ENCODE measurements at places on chromosomes 13 and 19. TPM values are rescaled to one million over a fixed set of nuclear protein-coding genes. Genes with fewer than 3 reads are reported as not detected.
A peak's percentile ranks its signal among the peaks of the same experiment; 100 is the strongest.

- DNase-seq = no peak
Observed at GRCh38 chr19:54186934-54187381, 2.4 kb downstream of the MBOAT7 start.

DNA sequence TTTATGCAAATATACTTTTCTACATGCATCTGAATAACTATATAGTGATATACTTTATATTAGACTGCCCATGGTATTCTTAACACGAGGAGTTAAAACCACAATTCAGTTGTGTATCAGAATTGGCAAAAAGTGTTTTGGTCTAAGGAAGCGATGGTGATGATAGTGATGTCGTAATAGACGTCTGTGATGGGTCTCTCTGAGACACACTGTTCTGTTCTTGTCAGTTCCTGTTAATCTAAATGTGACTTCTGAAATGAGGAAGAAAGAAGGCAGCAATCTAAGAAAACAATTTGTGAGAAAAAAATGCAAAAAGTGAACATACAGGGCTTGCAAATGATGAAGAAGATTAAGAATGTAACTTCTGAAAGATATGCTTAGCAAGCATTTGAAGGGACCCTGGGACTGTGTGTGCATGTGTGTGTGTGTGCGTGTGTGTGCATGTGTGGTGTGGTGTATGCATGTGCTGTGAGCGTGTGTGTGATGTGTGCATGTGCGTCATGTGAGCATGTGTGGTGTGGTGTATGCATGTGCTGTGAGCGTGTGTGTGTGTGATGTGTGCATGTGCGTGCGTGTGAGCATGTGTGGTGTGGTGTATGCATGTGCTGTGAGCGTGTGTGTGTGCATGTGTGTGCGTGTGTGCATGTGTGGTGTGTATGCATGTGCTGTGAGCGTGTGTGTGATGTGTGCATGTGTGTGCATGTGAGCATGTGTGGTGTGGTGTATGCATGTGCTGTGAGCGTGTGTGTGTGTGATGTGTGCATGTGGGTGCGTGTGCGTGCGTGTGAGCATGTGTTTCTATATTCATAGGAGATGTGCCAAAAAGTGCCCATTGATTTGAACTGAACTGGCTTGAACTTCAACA, 131.8 kb downstream of the IRS2 start:
- no peak for DNase-seq

DNA sequence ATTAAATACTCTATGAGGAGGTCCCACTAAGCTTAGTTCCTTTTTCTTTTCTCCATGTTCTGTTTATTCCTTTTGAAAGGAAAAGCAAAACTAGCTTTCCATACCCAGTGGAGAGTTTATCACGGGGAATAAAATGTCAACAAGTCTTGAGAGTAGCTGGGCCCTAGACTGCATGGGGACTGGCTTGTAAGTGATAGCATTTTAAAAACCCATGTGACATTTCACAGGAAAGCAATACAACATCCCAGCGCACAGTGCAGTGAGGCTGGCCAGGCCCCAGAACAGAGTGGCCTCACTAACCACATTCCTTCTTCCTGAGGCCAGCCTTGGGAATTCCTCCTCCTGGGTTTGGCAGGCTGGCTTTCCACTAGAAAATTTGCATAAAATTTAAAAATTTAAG, 149.8 kb downstream of the DLEU7 start:
- no peak for DNase-seq

- DNase-seq = no peak
Observed at GRCh38 chr13:79401259-79402070, 4.6 kb downstream of the RBM26 start.

THSD8 gene
- 42.4 TPM for total RNA-seq

- no peak for DNase-seq
Observed at GRCh38 chr19:57363688-57364181, 384 bp downstream of the TRAPPC2B start.

- no peak for DNase-seq
Observed at GRCh38 chr19:10963865-10964264, 3.0 kb downstream of the SMARCA4 start.

ZNF616 gene
- total RNA-seq = 10.5 TPM

DNA sequence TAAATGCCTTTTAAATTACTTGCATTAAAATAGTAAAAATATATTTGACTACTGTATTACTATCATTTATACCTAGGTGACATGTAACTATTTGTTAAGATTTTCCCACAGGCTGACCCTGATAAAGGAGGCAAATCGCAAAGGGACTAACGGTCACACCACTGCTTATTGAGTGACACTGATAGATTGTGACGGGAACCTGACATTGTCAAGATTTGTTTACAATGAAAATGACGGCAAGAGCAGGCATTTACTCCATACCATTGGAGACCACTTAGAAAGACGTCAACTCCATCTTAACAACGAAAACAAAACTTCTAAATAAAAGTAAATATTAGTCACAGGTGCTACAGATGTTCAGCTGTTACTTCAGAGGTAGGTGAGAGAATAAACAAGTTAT, 289.0 kb downstream of the DACH1 start:
- no peak for DNase-seq

DNA sequence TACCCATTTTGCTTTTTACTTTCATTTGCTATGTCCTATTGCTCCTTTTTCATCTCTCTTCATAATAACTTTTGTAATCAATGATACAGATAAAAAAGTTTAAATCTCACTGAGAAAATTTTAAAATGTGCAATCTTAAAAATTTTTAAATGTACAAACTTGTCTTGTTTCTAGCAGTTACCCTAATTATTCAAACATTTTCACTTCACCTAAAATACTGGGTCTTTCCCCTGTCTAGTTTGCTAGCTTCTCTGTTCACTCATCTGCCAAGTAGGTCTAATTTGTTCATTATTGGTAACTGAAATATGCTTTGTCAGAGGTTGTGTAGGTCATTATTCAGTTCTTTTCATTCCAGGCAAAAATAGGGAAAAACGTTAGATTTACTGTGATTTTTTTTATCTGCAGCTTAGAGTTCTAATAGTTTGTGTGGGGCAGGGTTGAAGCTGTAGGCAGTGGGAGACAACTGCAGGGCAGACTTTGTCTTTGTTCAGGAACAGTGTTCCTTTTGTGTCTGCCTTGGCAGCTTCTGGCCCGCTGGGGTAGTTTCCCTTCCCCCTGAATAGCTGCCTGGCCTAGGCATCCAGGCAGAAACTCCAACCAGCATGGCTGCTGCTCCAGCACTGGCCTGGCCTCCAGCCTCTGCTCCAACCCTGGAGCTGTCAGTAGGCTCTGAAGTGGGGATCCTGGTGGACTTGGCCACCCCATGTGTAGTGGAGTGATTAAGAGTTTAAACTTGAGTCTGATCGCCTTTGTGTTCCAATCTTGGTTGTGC, 48.5 kb downstream of the WDFY2 start:
- DNase-seq = no peak

TUBA3C gene
- total RNA-seq = not detected

- DNase-seq = peak; percentile 47
Observed at GRCh38 chr13:45393941-45394570, 24.1 kb downstream of the SLC25A30 start.

- no peak for DNase-seq
Observed at GRCh38 chr19:5121266-5122120, 152.6 kb downstream of the KDM4B start.

GNG7 gene
- 0.53 TPM for total RNA-seq

GRCh38 chr13:78603240-78603957, at the start of gene POU4F1:
Gene POU4F1, minus strand, starts transcription at chr13:78603552. Its CDS starts 226 bp downstream, at chr13:78603326.
- DNase-seq = peak; percentile 88

- DNase-seq = peak; percentile 86
Observed at GRCh38 chr19:49983645-49984229, 22.8 kb upstream of the SIGLEC11 start.

LILRA5 gene
- total RNA-seq = not detected

GRCh38 chr13:113649212-113649611, 8.8 kb downstream of the ATP4B start:
- no peak for DNase-seq

TEX26 gene
- not detected for total RNA-seq

DNA sequence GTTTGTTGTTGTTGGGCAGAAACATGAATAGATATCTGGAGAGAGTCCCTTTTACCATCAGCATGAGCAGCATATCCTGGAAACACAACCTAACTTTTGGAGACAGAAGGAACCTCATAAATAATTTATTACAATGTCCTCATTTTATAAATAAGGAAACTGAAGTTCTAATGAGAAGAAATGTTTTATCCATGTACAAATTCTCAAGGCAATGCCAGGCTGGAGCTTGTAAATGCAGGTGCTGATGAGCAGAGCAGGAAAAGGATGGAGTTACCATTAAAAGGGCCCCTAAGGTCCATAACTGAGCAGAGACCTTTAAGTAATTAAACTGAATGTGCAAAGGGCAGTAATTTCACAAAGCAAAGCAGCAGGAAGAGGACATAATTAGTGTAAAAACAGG, 17.3 kb downstream of the LCP1 start:
- DNase-seq = no peak

GRCh38 chr13:91369441-91369831, 21.9 kb downstream of the MIR17HG start:
- DNase-seq = peak; percentile 59

KIRREL2 gene
- total RNA-seq = 0.92 TPM

DNA sequence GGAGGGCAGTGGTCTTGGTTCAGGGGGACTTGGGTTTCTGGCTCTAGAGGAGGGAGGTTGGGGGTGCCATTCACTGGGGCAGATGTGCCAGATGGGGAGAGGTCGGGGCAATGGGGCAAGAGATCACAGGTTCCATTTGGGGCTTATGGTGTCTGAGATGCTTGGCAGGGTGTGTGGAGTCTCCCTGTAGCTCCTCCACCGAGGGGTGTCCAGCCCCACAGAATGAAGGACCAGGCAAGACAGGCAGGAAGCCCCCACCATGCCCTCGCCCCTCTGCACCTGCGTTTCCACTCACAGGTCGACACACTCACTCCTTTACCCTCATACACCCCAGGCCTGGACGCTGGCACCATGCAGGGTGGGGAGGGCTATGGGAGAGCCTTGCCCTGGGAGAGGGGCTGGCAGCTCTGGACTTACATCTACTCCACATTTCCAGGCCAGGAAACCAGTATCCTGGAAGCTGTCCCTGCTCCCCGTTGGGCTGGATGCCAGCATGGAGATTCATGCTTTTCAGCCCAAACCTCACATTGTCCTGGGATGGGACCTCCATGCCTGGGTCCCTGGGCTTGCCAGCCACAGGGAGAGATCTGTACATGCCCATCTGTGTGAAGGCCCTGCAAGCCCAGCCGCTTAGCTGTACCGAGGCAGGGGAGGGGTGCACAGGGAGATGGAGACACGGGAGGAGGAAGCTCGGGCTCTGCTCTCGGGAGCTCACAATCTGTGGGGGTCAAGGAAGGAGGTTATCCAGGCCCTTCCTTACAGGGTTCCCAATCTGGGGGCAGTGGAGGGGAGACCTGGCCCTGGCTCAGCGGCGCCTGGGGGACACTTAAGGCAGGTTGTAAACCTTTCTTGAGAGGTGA, 77.1 kb downstream of the CHST8 start:
- DNase-seq = no peak

RPL36 gene
- total RNA-seq = 1,524 TPM

DNA sequence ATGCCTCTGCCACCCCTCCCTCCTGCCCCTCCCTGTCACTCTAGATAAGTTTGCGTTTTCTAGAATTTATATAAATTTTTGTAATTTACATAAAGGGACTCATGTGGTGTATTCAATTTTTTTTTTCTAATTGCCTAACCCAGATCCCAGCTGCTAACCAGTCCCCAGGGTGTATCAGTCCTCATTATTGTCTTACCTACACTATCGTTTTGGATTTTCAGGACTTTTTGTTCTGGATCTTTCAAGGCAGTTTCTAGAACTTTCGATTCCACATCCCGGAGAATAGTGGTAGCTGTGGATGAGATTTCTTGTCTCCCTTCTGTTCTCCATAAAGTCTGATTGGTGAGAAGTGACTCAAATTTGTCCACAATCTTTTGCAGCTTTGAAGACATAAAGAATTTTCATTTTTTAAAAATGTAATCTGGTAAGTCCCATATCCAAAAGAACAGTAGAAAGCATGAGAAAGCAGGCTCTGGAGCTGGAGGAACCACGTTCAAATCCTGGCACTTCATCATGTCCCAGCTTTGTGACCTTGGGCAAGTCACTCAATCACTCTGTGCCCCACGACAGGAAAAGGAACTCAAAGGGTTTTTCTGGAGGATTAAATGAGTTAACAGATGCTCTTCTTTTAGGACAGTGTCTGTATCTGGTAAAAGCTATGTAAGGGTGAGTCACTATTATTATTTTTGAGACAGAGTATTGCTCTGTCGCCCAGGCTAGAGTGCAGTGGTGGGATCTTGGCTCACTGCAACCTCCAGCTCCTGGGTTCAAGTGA, 19.7 kb downstream of the ADGRE3 start:
- no peak for DNase-seq

- no peak for DNase-seq
Observed at GRCh38 chr19:15321739-15322138, 10.6 kb downstream of the BRD4 start.

TBXA2R gene
- total RNA-seq = 0.31 TPM

- DNase-seq = no peak
Observed at GRCh38 chr13:35797991-35798390, 321.5 kb upstream of the MAB21L1 start.

GRCh38 chr13:33119856-33120543, 103.8 kb downstream of the KL start:
- DNase-seq = no peak

DNA sequence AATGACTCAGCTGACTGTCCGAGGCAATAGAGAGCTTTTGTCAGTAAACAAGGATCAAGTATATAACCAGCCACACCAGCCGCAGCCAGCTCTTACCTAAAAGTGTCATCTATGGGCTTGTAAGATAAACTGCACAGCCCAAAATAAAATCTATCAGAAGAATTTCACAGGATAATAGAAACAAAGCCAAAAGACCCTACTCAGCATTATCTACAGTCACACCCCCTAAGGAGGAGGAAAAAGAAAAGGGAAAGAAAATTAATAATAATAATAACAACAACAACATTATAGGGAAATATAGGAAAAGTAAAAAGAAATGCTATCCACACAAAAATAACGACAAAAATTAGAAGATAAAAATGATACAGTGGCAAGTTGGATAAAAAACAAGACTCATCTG, 1883.8 kb downstream of the OLFM4 start:
- DNase-seq = no peak

DNA sequence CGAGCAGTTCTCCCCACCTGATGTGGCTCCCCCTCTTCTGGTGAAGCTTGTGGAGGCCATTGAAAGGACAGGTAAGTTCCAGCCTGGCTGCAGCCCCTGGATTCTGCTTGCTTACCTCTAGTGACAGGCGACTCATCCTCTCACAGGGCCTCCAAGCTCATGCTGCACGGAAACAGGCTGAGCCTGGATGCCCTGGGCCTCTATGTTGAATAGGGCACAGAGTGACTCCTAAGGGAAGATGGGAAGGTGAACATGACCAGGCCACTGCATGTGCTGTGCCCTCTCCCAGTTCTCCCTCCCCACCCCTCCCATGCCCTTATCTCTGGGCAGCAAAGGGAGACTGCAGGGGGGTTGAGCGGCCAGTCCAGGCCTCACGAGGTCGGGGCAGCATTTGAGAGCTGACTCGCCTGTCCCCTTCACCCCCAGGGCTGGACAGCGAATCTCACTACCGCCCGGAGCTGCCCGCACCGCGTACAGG, 7.6 kb downstream of the PIK3R2 start:
- DNase-seq = peak; percentile 32

ZNF304 gene
- 3.8 TPM for total RNA-seq

LINGO3 gene
- not detected for total RNA-seq

Measured in activated CD4-positive, alpha-beta memory T cell treated with anti-CD3 and anti-CD28 coated beads for 36 hours (primary cell).